HEK293T (cell line): ENCODE measurements at places on chromosomes 16 and 17.

- DNase-seq = no peak
These were observed 33.4 kb downstream of the PRMT7 start for GRCh38 chr16:68344252-68344651.

DNA sequence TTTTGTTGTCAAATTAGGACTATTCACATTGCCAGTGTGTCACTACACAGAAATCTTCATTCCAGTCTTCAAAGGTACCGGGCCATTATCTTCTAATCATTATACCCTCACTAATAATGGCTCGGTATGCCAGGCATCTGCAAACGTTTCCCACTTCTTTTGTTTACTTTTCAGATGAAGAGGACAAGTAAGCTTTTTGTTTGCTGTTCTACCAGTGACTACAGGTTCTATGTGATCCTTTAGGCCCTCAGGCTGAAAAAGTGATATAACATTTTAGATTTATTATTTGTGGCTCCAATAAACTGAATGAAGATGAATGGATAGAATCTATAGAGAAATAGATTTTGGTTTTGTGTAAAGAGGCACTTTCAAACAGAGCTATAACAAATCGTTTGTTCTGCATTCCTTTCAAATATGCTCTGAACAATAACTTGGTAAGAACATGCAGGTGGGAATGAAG, 403 bp upstream of the KRTAP3-1 start:
- no peak for DNase-seq

- no peak for DNase-seq
These were observed 88.9 kb upstream of the ATF7IP2 start for GRCh38 chr16:10296956-10297340.

DNA sequence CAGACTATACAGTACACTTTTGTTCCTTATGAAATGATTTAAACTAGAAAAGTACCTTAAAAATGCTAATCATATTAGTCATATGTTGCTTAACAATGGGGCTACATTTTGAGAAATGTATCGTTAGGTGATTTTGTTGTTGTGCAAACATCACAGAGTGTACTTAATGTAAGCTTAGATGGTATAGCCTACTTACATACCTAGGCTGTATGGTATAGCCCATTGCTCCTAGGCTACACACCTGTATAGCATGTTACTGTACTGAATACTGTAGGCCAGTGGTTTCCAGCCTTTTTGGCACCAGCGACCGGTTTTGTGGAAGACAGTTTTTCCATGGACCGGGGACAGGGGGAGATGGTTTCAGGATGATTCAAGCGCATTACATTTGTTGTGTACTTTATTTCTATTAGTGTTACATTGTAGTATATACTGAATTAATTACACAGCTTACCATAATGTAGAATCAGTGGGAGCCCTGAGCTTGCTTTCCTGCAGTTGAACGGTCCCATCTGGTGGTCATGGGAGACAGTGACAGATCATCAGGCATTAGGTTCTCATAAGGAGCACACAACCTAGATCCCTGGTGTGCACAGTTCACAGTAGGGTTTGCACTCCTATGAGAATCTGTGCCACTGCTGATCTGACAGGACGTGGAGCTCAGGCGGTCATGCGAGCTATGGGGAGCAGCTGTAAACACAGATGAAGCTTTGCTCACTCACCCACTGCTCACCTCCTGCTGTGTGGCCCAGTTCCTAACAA, 35.0 kb upstream of the MRC2 start:
- DNase-seq = no peak

GRCh38 chr16:7343243-7343642, 10.6 kb downstream of the RBFOX1 start:
- no peak for DNase-seq

GRCh38 chr17:75959839-75960511, 19.0 kb downstream of the ACOX1 start:
- DNase-seq = no peak

- DNase-seq = no peak
These were observed 83.4 kb downstream of the COX10 start for GRCh38 chr17:14152721-14153120.
